AG20443 (cell line): ENCODE measurements at places on chromosomes 4 and X.

- DNase-seq, result no peak
These were observed 8.6 kb upstream of the CPLX1 start for GRCh38 chr4:834368-835147.

DNA sequence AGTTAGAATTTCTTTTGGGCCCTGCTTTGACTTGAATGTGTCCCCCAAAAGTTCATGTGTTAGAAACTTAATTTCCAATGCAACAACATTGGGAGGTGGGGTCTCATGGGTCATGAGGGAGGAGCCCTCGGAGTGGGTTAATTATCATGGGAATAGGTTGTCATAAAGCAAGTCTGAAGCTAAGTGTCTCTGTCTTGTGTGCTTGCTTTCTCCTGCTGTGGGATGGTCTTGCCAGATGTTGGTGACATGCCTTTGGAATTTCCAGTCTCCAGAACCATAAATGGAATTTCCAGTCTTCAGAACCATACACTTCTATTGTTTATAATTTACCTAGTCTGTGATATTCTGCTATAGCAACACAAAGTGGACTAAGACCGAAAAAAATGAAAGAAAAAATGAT lies 71.6 kb downstream of the RASL11B start:
- DNase-seq, result no peak

DNA sequence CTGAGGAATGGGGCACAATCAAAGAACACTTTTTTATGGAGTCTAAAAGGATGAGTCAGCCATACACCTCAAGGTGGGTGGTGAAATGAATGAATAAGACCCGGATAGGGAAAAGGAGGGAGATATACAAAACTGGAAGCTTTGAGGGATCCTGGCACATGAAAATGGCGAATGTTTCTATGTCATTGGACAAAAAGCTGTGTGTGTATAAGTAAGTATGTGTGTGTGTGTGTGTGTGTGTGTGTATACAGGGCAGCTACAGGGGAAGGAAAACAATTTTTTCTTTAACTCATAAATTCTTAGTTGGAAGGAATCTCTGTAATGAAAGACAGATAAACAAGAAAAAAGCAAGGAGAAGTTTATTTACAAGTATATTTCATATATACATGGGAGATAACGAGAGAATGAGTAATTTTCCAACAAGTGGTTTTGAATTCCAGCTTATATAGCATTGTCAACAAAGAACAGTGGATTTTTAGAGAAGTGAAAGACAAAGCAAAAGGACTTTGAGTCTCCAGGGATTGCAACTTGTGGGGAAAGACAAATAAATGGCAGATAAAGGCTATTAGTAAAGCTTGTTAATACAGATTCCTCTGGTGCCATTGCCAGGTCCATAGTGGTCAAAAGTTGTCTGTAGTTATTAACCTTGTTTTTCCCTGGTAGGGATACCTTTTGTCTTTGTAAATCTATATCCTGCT lies 99.7 kb downstream of the MMRN1 start:
- DNase-seq, result no peak

DNA sequence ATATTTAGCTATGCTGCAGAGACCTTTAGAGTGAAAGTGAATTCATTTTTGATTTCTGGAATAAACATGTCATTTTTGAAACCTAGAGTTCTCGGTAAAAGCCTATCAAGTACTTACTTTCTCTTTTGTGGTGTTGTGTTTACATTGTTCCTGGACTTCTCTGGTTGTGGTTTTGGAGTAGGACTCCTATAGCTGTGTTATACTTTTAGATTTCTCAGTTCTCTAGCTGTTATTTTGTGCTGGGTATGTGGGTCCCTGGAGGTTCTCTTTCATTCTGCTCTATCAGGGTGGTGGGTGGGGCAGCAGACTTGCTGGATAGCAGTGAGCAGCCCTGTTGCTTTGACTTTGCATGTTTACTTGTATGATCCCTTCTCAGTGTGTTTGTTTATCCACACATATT lies 25.6 kb upstream of the MSMO1 start:
- peak; percentile 36 for DNase-seq

DNA sequence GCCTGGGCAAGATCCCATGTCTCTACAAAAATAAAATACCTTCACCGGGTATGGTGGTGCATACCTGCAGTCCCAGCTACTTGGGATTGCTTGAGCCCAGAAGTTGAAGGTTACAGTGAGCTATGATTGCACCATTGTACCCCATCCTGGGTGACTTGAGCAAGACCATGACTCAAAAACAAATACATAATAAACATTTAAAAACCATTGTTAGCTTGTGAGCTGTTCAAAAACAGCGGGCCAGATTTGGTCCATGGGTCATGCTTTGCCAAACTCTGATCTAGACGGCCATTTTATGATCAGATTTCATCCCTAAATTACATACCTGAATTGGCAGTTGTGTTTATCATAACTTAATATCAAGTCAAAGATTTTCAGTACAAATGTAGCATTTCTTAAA lies 76.0 kb upstream of the GPM6B start:
- no peak for DNase-seq

DNA sequence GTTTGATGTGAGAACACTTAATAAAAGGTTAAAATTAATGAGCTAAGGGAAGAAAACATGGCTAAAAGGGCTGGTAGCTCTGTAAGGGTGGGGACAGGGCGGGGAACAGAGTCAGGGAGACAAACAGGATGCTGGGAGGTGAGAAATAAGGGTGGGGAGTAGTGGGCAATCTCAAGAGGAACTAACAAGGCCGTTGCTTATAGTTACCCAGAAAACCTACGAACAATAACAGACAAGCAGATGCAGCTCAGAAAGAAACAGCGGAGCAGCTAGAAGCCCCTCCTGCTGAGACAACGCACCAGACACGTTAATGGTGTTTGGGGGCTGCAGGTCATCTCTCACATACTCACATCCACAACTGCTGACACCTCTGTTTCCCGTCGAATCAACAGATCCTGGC lies 9.7 kb upstream of the KLF3 start:
- no peak for DNase-seq
